ENCODE measurements at places on chromosomes 3 and 15. TPM values are rescaled to one million over a fixed set of nuclear protein-coding genes. Genes with fewer than 3 reads are reported as not detected.
A peak's percentile ranks its signal among the peaks of the same experiment; 100 is the strongest.

DNA sequence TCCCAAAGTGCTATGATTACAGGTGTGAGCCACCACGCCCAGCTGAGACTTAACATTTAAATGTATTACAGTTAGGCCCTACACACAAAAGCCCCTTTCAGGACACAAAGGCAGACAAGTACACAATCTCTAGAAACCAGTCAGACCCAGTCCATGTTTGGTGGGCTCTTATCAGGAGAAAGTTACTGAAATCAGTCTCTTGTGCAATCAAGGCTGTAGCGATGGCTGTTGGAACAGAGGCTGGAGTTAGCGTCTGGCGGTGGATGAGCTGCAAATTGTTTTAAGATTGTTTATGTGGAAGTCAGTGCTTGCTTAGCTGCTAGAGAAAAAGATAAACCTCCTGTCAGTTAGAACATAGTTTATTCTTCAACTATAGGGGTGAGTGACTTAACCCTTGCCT is 89.5 kb upstream of the SNRPN start:
- no peak for DNase-seq

The SERPINI2 gene
- total RNA-seq = not detected

GRCh38 chr3:69613286-69613685 is 126.0 kb upstream of the MITF start:
- DNase-seq = no peak

The CAND2 gene
- 1.2 TPM for total RNA-seq

GRCh38 chr3:129308636-129309035 is 30.0 kb downstream of the HMCES start:
- DNase-seq = no peak

The TRH gene
- total RNA-seq = not detected

GRCh38 chr3:173933113-173933512 is 535.6 kb downstream of the NLGN1 start:
- no peak for DNase-seq

- DNase-seq = no peak
Observed at GRCh38 chr3:13684350-13684749, 135.4 kb downstream of the FBLN2 start.

DNA sequence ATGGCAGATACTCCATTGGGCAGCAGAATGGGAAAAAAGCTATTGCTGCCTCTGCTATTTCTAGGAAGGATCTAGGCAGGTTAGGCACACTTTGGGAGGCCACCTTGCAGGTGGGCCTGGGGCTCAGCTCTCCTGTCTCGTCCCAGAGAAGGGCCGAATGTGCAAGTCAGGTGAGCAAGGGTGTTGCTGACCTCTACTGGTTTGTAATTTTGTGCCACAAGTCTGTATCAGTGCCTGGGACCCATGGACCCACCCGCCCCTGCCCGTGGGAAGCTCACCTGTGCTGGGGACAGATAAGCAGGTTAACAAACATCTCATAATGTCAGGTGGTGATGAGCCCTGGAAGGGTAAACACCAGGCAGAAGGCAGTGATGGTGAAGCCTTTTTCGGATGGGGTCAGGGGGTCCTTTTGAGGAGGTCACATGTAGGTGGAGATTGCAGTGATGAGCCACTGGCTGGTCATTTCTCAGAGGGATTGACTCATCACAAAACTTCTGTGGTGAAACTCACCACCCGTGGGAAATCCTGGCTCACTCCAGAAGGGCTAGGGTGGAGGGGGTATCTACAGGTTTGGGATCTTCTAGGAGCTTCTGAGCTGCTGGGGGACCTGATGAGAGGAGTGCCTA is 161.3 kb downstream of the KLF13 start:
- peak; percentile 71 for DNase-seq

- no peak for DNase-seq
Observed at GRCh38 chr3:124277144-124277890, 285.4 kb upstream of the ROPN1 start.

GRCh38 chr15:60683156-60683555 is 204.2 kb upstream of the ICE2 start:
- no peak for DNase-seq

- no peak for DNase-seq
Observed at GRCh38 chr3:46661776-46662766, 31.4 kb downstream of the ALS2CL start.

- DNase-seq = no peak
Observed at GRCh38 chr3:52844290-52844975, 9.6 kb upstream of the MUSTN1 start.

The GASK1A gene
- 0.12 TPM for total RNA-seq

DNA sequence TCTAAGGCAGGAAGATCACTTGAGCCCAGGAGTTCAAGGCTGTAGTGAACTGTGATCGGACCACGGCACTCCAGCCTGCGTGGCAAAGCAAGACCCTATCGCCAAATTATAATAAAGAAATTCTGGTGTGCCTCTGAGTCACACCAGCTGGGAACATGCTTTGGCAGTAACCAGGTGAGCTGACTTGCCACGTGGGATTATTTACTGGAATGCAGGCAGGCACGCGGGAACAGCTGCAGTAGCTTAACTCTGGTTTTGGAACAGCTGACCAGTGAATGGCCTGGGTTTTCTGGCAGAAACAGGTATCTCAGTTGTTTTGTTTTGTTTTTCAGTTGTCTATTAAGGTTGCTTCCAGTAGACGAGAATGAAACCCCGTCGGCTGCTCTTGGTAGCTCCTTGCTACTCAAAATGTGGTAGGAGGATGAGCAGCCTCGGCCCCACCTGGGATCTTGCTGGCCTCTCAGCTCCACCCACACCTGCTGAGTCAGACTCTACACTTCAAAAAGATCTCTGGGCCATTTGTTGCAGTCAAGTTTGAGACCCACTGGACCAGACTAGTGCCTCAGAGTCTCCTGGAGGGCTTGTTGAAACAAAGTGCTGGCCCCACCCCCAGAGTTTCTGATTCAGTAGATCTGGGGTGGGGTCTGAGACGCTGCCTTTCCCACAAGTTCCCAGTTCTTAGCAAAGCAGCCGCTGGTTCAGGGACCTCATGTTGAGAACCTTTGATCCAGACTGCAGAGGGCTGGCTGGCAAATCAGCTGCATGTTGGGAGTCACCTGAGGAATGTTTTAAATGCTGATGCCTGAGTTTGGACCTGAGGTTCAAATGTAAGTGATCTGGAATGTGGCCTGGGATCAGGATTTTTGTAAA is 26.6 kb downstream of the IDH2 start:
- DNase-seq = peak; percentile 56

DNA sequence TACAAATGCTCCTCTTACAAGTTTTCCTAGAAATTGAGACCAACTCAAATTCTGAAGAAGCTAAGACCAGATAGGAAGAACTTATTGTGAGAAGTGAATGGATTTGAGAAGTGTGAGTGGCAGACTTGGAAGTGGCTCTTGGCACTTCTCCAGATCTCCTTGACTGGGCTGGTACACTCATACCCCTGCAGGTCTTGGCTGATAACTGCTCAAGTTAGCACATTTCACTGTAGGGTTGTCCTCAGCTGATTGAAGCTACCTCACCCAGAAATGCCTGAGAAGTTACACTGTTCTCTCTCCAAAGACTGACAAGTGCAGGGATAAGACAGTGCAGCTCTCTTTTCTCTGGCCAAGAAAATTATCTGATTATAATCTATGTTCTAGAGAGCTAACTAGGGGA is 16.5 kb upstream of the CLDN1 start:
- no peak for DNase-seq

GRCh38 chr3:25283613-25284012 is 144.4 kb upstream of the RARB start:
- DNase-seq = no peak

GRCh38 chr15:41799488-41799805 is 25.2 kb downstream of the MAPKBP1 start:
- no peak for DNase-seq

- peak; percentile 35 for DNase-seq
Observed at GRCh38 chr3:47421741-47422649, 41.2 kb downstream of the PTPN23 start.

GRCh38 chr15:63679588-63679987 is 82.4 kb downstream of the FBXL22 start:
- no peak for DNase-seq

The C3orf70 gene
- total RNA-seq = 0.05 TPM

- no peak for DNase-seq
Observed at GRCh38 chr3:46850468-46850779, 12.8 kb downstream of the MYL3 start.

DNA sequence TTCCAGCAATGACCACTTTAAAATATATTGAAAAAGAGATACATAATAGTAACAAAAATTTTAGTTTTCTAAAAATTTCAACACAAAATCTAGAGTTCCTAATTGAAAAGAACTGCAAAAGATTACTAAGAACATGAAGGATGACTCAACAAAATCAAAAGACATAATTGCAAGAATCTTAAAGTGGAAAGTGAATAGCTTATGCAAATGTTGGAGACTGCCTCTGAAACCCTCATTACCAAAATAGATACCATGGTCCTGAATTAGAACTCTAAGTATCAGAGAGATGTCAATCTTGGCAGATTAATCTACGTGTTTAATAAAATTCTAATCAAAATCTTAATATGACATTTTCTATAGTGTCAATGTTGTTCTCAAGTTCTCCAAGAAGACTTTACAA is 60.7 kb upstream of the SGO1 start:
- no peak for DNase-seq

- no peak for DNase-seq
Observed at GRCh38 chr15:100763835-100764750, 115.5 kb upstream of the ALDH1A3 start.

The PIF1 gene
- 39.7 TPM for total RNA-seq

The ZWILCH gene
- total RNA-seq = 25.0 TPM

GRCh38 chr3:49512781-49513355 is 41.4 kb upstream of the BSN start:
- DNase-seq = no peak

- no peak for DNase-seq
Observed at GRCh38 chr3:69719587-69720122, 19.6 kb upstream of the MITF start.

DNA sequence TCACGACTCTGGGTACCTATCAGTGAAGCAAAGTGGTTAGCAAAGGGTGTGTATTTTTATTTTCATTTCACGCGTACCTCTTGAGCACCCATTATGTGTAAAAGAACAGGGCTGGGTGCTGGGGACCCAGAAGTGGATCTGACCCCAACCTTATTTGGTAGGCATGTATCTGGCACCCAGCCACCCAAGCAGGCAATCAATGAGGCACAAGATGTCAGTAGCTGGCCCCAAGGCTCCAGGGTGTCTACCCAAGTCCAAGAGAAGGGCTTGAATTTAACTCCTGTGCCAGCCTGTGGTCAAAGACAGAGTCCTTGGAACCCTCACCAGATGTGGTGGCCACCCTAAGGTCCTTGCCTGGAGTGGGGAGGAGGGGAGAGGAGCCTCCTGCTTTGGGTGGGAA is 5.7 kb downstream of the PLEKHO2 start:
- DNase-seq = no peak

- no peak for DNase-seq
Observed at GRCh38 chr15:60379525-60380274, 18.1 kb downstream of the ANXA2 start.

GRCh38 chr15:58459045-58459444 is 27.3 kb downstream of the LIPC start:
- DNase-seq = no peak

DNA sequence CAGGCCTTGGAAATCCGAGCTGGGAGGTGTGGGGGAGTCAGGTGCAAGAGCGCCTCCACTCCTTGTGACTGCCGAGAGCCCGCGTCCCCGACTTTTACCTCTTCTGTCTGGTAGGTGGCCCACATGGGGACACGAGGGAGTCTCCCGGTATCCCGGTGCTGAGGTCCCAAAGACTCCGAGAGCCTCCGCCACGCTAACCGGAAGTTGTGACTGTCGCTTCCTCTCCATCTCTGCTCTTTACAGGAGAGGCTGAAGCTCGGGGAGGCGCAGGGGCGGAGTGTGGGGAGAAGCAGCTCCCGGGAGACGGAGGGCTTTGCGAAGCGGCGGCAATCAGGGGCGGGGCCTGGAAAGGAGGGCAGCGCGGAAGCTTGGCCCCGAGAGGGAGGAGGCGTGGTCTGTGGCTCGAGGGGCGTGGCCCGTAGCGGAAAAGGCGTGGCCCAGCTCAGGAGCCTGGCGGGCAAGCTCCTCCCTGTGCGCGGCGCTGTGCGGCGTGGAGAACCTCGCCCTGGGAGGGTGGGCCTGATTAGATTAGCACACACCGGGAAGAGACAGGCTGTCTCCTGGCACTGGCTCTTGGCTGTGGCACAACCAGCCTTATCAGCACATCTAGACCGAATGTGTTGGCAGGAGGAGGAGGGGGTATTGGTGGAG is 143.9 kb downstream of the GABRB3 start:
- DNase-seq = peak; percentile 4

DNA sequence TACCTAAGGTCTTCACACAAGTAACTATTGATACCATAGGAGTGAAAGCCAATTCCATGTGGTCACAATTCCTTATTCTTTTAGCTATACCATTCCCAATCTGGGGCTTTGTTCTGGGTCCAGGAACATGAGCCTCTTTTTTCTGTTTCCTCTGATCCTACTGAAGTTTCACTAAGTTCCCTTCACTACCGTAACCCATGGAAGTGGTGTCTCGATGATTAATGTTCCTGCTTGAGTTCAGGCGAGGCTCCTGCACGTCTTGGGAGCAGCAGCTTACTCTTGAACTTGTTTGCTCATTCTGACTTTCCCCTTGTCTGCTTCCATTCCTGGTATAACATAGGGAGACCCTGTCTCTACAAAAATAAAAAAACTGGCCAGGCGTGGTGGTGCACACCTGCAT is 23.6 kb downstream of the ZNF592 start:
- no peak for DNase-seq

The GP5 gene
- 1.6 TPM for total RNA-seq

DNA sequence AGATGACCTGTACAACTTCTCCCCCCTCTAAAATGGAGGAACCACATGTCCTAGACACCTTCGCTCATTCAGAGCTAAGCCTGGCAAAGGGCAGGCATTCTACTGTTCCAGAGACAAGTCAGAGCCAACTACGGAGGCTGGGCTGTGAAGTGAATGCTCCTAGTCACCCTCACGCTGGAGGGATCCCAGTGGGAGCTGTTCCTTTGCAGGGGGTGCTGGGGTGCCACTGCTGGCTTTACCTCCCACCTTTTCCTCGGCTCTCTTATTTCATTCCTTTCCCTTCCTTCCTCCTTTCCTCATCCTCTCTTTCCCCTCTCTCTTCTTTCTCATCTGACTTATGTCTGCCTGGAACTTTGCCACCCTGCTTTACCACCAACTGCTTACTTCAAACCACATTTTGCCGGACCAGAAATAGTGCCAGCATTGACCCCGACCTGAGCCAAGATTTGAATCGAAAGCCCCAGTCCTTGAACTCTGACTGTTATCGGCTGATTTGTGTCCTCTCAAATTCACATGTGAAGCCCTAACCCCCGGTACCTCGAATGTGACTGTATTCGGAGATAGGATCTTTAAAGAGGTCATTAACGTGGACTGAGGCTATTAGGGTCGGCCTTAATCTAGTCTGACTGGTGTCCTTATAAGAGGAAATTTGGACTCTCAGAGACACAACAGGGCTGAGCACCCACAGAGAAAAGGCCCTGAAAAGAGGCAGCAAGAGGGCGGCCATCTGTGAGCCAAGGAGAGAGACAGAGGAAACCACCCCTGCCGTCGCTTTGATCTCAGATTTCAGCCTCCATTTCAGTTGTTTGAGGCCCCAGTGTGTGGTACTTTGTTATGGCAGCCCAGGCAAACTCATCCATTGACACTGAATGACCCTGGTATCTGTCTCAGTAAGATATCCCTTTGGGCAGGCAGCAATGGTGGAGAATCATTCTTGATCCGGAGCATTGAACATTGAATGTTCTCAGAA is 31.3 kb upstream of the TBC1D21 start:
- no peak for DNase-seq

- DNase-seq = no peak
Observed at GRCh38 chr15:32824777-32825176, 107.0 kb downstream of the GREM1 start.

All from activated T-cell treated with anti-CD3 and anti-CD28 coated beads, Interleukin-2, amount 50 U/mL, for 72 hours (primary cell).